GM23338 (cell line): ENCODE measurements at places on chromosomes 12 and 14.
A peak's percentile ranks its signal among the peaks of the same experiment; 100 is the strongest.

DNA sequence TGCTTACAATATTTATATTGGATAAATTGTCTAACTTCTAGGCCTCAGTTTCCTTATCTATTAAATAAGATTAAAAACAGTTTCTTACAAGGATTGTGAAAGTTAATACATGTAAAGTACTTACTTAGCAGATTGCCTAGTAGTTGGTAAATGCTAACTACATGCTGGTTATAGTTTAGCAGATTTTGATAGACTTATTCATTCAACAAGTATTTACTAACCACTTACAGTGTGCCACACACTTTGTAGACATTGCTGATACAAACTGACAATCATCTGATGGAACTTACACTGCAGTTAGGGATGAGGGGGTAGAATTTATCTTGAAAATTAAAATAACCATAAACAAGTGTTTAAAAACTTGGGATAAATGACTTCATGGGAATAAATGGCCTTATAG is 50.4 kb downstream of the ARID2 start:
- H3K27ac ChIP-seq, result no peak overlapping the region
- peaks cover 19% of the 10 kb centered on the region; the same call in 1 of the 2 replicates for H3K4me1 ChIP-seq
- no peak overlapping the region for H3K4me3 ChIP-seq
- no peak for DNase-seq
- H3K36me3 ChIP-seq, result no peaks in the 10 kb centered on the region

GRCh38 chr12:32437095-32437515 is 37.7 kb downstream of the FGD4 start:
- H3K36me3 ChIP-seq, result no peaks in the 10 kb centered on the region
- no peaks in the 10 kb centered on the region for H3K27me3 ChIP-seq
- DNase-seq, result no peak
- H3K4me3 ChIP-seq, result no peak overlapping the region
- peak overlapping the region; percentile 57 for H3K27ac ChIP-seq

DNA sequence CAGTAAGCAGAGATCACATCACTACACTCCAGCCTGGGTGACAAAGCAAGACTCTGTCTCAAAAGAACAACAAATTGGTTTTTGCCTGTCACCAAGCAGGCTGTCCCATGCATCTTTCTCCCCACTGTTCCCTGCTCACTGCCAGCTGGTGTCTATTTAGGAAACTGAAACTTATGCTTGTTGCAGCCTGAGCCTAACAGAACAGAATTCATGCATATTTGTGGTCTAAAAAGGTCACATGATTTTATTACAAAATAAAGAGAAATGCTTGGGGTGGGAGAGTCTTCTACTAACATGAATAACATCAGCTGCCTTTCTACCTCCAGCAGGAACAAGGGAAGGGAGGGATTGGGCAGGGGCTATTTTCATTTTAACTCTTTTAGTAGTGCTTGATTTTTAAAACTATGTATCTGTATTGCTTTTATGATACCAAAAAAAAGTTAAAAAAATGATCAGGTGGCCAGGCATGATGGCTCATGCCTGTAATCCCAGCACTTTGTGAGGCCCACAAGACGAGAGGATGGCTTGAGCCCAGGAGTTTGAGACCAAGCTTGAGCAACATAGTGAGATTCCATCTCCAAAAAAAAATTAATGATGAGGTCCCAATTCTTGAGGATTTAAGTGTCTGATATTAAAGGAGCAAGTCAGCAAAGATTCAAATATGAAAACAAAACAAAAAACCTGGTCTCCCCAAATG is 923 bp downstream of the STAT2 start:
- H3K4me3 ChIP-seq, result peak overlapping the region; percentile 65
- no peak overlapping the region for H3K27ac ChIP-seq
- H3K27me3 ChIP-seq, result no peaks in the 10 kb centered on the region
- no peak for DNase-seq
- H3K4me1 ChIP-seq, result peaks cover 8% of the 10 kb centered on the region

- no peaks in the 10 kb centered on the region for H3K36me3 ChIP-seq
- DNase-seq, result no peak
- peaks cover 27% of the 10 kb centered on the region for H3K4me1 ChIP-seq
- H3K27me3 ChIP-seq, result no peaks in the 10 kb centered on the region
- peak overlapping the region; percentile 99 for H3K27ac ChIP-seq
- peak overlapping the region; percentile 31 for H3K4me3 ChIP-seq
These were observed 23.9 kb upstream of the AICDA start for GRCh38 chr12:8636581-8636980.

DNA sequence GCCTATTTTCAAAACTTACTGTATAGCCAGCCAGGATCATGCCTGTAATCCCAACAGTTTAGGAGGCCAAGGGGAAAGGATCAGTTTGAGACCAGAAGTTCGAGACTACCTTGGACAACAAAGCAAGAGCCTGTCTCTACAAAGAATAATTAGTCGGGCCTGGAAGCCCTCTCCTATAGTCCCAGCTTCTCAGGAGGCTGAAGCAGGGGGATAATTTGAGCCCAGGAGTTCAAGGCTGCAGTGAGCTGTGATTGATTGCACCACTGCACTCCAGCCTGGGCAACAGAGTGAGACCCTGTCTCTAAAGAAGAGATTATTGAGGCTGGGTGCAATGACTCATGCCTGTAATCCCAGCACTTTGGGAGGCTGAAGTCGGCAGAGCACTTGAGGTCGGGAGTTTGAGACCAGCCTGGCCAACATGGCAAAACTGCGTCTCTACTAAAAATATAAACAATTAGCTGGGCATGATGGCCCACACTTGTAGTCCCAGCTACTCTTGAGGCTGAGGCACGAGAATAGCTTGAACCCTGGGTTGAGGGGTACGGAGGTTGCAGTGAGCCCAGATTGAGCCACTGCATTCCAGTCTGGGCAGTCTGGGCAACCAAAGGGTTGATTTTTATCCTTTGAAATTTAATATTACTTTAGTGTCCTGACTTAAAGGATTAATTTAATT is 14.1 kb downstream of the EID3 start:
- no peak overlapping the region for H3K27ac ChIP-seq
- no peak for DNase-seq
- no peaks in the 10 kb centered on the region for H3K4me1 ChIP-seq
- peaks cover 71% of the 10 kb centered on the region for H3K36me3 ChIP-seq
- no peaks in the 10 kb centered on the region for H3K27me3 ChIP-seq
- H3K4me3 ChIP-seq, result no peak overlapping the region
